ENCODE measurements at places on chromosomes 3 and 15. TPM values are rescaled to one million over a fixed set of nuclear protein-coding genes. Genes with fewer than 3 reads are reported as not detected.

GRCh38 chr3:73766599-73767381 is 142.0 kb upstream of the PDZRN3 start:
- no peak overlapping the region for H3K27ac ChIP-seq
- no peak for DNase-seq
- no peak overlapping the region for H3K4me3 ChIP-seq
- no peaks in the 10 kb centered on the region for H3K27me3 ChIP-seq
- H3K36me3 ChIP-seq, result no peaks in the 10 kb centered on the region

DNA sequence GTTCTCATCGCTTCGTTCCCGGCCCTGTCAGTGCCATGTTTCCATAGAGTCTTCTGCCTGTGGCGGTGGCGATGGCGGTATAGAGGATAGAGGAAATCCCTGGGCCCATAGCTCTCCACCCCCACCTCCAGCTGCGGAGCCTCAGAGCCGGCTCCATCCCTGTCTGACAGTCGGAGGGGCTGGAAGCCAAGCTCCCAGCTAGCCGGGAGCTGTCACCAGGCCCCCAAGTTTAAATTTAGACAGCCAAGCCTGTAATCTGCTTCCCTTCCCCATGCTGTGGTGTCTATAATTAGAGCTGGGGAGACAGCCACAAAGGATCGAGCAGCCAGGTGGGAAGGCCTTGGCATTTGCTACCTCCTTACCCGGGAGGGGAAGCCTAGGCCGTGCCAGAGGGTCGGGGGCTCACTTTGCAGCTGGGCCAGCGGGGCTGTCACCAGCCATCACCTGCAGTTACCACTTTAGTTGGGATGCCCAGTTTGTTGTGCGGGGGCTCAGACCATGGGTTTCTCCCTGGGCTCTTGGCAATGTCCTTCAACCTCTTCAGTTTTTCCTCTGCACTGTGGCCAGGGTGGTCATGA is 56.3 kb upstream of the SEC13 start:
- DNase-seq, result no peak
- no peak overlapping the region for H3K4me3 ChIP-seq
- peaks cover 2% of the 10 kb centered on the region for H3K27me3 ChIP-seq
- peaks cover 3% of the 10 kb centered on the region for H3K4me1 ChIP-seq
- no peaks in the 10 kb centered on the region for H3K36me3 ChIP-seq

GRCh38 chr3:11739123-11739522 is 95.4 kb upstream of the VGLL4 start:
- H3K36me3 ChIP-seq, result peaks cover 4% of the 10 kb centered on the region
- no peak for DNase-seq
- H3K27ac ChIP-seq, result no peak overlapping the region
- H3K4me3 ChIP-seq, result no peak overlapping the region
- H3K4me1 ChIP-seq, result no peaks in the 10 kb centered on the region

- H3K4me1 ChIP-seq, result peaks cover 5% of the 10 kb centered on the region
- peaks cover 2% of the 10 kb centered on the region for H3K27me3 ChIP-seq
- H3K4me3 ChIP-seq, result no peak overlapping the region
- DNase-seq, result no peak
- H3K27ac ChIP-seq, result no peak overlapping the region
Observed at GRCh38 chr15:34331809-34332208, 5.8 kb downstream of the SLC12A6 start.

DNA sequence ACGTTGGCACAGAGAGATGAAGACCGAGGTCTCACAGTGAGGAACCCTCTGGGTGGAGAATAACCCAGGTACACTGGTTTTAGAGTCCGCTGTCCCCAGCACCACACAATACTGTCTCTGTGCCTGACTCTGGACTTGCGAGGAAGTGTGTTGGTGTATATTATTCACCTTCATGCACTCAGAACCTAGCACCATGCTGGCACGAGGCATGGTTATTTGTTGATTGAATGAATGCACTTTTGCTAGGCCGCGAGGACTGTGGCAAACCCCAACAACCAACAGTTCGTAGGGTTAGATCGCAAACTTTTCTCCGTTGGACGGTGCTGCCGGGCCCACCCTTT is 484 bp upstream of the C3orf52 start:
- H3K27me3 ChIP-seq, result peaks cover 4% of the 10 kb centered on the region
- DNase-seq, result no peak
- H3K36me3 ChIP-seq, result no peaks in the 10 kb centered on the region
- H3K4me3 ChIP-seq, result peak overlapping the region; percentile 84

MELTF gene
- 31.8 TPM for total RNA-seq

GOLGA8M gene
- total RNA-seq, result not detected

RLBP1 gene
- total RNA-seq, result not detected

CAPN3 gene
- 1.8 TPM for total RNA-seq

LRRN1 gene
- total RNA-seq, result 127 TPM

GPR27 gene
- 4.7 TPM for total RNA-seq

RYR3 gene
- total RNA-seq, result 7.4 TPM

HCLS1 gene
- not detected for total RNA-seq
